ENCODE measurements at places on chromosomes 1 and 21.

DNA sequence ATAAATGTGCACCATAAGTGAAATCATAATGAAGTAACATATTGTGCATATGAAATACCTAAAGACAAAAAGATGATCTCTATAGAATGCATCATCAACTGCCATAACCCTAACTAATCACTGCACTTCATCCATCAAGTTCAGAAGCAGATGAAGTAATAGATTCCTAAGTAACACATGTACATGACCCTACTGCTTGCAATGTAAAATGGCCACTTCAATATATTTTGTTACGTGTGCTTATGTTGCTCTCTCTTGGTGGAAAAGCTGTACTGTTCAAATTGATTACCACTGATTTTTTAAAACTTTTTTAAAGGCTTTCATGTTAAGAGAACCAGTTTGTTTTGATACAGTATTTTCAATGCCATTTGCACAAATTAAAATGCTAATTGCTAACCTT lies 141.8 kb downstream of the TTLL7 start:
- DNase-seq, result no peak

DNA sequence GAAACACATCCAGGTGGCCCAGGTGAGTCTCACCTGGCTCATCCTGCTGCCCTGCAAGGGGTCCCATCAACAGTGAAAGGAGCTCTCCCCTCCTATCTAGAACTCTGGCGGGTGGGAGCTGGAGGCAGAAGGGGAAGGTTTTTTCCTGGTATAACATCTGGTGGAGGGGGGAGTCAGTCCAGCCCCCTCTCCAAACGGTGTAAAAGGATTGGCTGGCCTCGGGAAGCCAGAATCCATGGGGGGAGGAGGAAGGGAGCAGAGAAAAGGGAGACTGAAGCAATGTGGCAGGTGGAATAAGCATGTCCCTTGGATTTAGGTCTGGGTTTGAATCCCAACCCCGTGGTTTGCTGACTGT lies 1.2 kb upstream of the CAMK2N1 start:
- no peak for DNase-seq

DNA sequence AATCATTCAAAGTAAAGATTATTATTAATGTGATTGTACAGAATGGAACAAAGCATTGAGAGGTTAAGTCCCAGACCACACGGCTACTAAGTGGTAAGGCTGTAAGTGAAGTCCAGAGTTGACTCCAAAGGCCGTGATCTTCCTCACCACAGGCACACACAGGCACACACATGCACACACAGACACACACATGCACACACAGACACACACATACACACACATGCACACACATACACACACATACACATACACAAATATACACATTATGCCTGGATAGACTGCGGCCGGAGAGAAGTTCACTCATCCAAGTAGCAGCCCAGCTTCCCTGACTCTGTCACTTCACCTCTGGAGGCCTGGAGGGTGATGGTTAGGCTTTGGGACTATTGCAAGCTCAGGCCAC lies 121.9 kb downstream of the HLX start:
- no peak for DNase-seq

DNA sequence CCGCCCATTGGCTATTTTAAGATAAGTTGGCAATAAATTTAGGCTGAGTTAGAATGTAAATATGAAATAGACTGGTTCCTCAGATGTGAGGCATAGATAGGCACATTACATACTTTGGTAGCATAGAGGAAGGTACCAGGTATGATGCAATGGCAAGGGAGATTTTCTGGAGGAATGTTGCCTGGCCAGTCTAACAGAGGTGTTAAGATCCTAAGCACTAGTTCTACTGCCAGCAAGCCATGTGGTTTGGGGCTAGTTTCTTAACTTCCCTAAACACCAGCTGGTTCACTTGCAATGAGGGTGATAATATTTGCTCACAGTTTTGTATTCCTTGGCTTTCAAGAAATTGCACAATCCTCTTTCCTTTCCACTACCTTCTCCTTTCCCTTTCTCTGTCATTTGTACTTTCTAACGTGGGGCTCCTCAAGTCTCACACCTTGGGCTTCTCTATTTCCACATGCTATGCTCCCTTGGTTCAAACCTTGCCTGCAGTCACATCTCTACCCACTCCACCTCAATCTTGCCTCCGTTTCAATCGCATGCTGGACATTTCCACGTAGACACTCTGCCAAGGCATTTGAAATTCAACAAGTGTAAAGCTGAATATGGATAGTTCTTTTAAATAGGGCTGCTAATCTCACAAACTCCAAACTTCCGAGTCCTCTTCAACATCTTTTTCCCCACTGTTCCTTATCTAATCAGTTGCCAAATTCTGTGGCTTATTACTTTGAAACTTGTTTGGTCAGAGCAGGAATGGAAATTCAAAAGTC lies 4.7 kb upstream of the CD55 start:
- DNase-seq, result no peak

DNA sequence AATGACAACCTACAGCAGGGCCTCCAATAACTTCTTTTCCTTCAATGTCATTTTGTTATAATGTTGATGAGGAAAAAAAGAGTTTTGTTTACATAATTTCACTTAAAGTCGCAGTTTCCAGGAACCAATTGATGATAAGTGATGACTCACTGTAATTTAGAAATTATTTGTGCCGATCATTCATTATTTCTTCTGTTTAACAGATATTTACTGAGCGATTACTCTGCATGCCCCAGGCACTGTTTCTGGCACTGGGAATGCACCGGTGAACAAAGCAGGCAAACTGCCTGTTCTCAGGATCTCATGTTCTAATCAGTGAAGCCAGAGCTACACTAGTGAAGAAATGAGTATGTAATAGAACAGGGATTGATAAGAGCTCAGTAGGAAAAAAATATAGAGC lies 403.4 kb downstream of the NTNG1 start:
- DNase-seq, result no peak

DNA sequence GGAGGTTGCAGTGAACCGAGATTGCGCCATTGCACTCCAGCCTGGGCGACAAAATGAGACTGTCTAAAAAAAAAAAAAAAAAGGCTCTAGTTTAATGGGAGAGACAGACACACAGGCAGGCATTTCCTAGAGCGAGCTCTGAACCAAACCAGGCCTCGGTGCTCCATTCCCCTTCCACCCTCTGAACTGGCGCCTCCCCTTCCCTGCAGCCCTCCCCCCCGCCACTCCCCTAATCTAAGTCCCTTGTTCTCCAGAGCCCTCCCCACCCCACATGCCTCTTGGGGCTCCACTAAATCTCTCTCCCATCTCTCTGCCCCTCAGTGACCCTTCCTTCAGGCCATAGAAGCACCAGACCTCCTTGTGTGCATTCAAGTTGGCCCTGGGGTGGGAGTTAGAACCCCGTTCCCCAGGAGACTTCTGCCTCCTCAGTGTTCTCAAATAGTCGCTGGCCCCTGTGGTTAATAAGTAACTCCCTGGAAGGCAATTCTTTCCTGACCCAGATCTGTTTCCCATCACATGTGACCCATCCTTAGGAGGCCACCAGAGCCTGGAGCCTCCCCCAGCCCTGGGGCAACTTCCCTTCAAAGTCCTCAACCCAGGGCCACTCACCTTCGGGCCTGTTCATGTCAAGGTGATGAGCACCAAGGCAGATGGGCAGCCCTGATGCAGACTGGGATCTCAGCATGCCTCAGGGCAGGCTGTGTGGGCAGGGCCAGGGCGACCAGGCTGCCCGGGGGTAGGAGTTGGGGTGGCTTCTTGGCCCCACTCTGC lies 42.6 kb upstream of the EPB41 start:
- no peak for DNase-seq

- DNase-seq, result no peak
These were observed 166.4 kb downstream of the RUNX1 start for GRCh38 chr21:34882719-34883131.

GRCh38 chr21:37368541-37369279 lies 2.1 kb downstream of the DYRK1A start:
- DNase-seq, result no peak
